Stimulated activated CD4-positive, alpha-beta T cell treated with anti-CD3 and anti-CD28 coated beads, Interleukin-1b, Interleukin-23, amount 100 ng/mL, for 1 hour (primary cell): ENCODE measurements at places on chromosomes 7 and 10.

- DNase-seq = no peak
These were observed 67.2 kb downstream of the ADD3 start for GRCh38 chr10:110074758-110075671.

- no peak for DNase-seq
These were observed 27.6 kb upstream of the PIK3AP1 start for GRCh38 chr10:96747734-96748550.

DNA sequence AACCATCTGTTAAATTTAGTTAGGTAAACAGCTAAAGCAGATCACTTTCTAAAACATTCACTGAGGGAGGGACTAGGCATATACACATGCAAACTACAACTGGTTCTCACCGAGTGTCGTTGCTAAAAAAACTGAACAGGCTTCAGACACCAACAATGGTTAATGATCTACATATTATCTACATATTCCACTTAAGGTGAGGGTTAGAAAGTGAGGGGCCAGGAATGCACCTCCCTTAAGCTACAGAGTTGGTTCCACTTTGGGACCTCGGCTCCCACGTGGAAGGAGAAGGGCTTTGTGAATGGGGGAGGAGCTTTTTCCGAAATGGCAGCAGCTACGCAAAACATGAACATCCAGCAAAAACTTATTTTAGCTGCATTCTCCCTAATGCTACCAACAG lies 5.8 kb downstream of the CTBP2 start:
- DNase-seq = no peak

- no peak for DNase-seq
These were observed 23.6 kb upstream of the HBP1 start for GRCh38 chr7:107145067-107145838.

GRCh38 chr10:89173075-89173474 lies 34.0 kb downstream of the CH25H start:
- DNase-seq = no peak

GRCh38 chr10:62244785-62245467 lies 23.7 kb downstream of the RTKN2 start:
- DNase-seq = peak; percentile 5

- no peak for DNase-seq
These were observed 6.0 kb downstream of the TSC22D4 start for GRCh38 chr7:100472854-100473499.

- no peak for DNase-seq
These were observed 550.6 kb downstream of the GLRX3 start for GRCh38 chr10:130686689-130687300.

- no peak for DNase-seq
These were observed 60.5 kb downstream of the PWWP2B start for GRCh38 chr10:132457328-132458070.

GRCh38 chr10:132063432-132063831 lies 2.3 kb upstream of the JAKMIP3 start:
- no peak for DNase-seq

GRCh38 chr7:112154690-112155089 lies 51.5 kb downstream of the DOCK4 start:
- DNase-seq = no peak

- DNase-seq = no peak
These were observed 2.1 kb downstream of the SYNPO2L start for GRCh38 chr10:73653701-73654100.

DNA sequence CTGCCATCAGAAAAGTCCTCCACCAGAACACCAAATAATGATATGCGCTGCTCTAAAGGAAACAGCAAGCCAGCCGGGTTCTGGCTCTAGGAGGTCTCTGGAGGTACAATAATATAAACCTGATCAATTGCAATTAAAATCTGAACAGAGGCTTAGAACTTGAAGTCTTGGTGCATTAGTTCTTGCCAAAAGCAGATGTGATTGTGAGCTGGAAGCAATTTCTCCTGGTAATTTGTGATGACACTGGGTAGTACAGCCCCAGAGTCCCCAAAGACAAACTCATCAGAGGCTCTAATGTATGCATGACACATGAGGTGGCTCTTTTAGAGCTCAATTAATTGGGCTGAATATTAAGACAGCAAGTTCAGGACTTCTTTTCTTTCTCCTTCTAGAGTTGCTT lies 3.3 kb downstream of the ETV1 start:
- DNase-seq = no peak
